Natural killer cell (primary cell): ENCODE measurements at places on chromosomes 7 and 10. TPM values are rescaled to one million over a fixed set of nuclear protein-coding genes. Genes with fewer than 3 reads are reported as not detected.

The NIPSNAP2 gene
- total RNA-seq: 42.8 TPM

The FFAR4 gene
- total RNA-seq: not detected

DNA sequence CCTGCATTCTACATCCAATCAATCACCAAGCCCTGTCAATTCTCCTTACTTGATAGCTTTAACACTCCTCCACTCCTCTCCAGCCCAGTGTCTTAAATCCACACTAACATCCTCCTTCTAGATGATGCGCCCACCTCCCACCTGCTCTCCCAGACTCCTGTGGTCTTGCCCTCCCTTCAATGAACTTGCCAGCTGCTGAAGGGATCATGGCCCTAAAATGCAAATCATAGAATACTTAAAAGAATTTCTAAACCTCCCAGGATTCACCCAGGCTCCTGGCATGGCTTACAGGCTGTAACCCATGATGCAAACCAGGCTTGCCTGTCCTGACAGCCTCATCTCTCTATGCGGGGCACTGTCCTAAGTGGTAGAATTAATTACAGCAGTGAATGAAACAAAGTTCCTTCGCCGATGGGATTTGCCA, 43.6 kb downstream of the SYPL1 start:
- no peak for DNase-seq

DNA sequence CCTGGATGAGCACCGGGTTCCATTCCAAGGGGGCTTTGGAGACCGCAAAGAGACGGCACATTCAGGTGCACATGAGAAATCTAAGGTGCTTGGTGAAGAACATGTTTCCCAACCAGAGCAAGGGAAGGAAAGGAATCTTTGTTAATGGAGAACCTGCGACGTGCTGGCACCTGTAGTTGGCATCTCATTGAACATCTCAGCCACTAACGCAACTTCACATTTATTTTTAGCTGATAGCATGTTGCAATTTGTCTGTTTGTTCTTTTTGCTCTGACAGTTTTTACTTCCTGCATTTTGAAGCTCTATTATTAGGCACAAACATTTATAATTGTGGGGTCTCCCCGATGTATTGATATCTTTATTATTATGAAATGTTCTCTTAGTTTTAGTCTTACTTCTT, 316.7 kb downstream of the TCERG1L start:
- DNase-seq: no peak

GRCh38 chr7:74070619-74070921, 13.0 kb upstream of the LIMK1 start:
- no peak for DNase-seq
